ENCODE measurements at places on chromosomes 12 and 14. TPM values are rescaled to one million over a fixed set of nuclear protein-coding genes. Genes with fewer than 3 reads are reported as not detected.

Gene STXBP6
- total RNA-seq, result 2.9 TPM

Gene AHNAK2
- 1.6 TPM for total RNA-seq

Gene SERPINA9
- not detected for total RNA-seq

Gene RARG
- total RNA-seq, result 5.5 TPM

Gene MGAT4C
- total RNA-seq, result 0.03 TPM

Gene NABP2
- 43.2 TPM for total RNA-seq

Gene ABCD2
- total RNA-seq, result 0.04 TPM

Gene FAM222A
- 18.9 TPM for total RNA-seq

Gene PLEKHD1
- 0.30 TPM for total RNA-seq

Gene SLC4A8
- 0.08 TPM for total RNA-seq

Gene DDX47
- total RNA-seq, result 98.2 TPM

Gene ESYT1
- 92.9 TPM for total RNA-seq

DNA sequence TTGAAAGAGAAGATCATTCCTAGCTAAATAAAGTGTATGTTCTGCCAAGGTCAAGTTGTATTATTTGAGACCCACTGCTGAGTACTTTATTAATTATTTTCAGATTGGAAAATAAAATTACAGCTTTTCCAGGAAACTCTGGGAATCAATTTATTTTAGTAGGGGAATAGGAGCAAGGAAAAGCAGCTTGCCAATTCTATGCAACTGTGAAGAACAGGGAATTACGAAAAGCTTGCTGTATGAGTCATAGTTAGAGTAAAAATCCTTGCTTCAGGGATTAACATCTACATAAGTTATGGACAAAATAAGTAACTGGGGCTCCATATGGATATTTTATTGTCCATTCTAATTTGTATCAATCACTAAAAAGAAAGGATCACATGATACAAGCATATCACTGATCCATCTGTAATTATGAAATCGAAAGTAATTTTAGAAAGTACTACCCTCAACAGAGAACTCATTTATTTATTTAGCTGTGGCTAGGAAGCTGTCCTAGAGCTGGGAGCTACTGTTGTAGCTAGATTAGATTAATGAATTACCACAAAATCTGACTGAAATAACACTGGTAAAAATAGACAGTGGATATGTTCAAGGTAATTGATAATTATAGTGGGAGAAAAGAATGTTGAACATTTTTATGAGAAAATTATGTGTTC, 303.5 kb upstream of the NPAS3 start:
- peak; percentile 45 for DNase-seq

- DNase-seq, result no peak
Observed at GRCh38 chr14:104004849-104005248, 62.5 kb upstream of the RD3L start.

DNA sequence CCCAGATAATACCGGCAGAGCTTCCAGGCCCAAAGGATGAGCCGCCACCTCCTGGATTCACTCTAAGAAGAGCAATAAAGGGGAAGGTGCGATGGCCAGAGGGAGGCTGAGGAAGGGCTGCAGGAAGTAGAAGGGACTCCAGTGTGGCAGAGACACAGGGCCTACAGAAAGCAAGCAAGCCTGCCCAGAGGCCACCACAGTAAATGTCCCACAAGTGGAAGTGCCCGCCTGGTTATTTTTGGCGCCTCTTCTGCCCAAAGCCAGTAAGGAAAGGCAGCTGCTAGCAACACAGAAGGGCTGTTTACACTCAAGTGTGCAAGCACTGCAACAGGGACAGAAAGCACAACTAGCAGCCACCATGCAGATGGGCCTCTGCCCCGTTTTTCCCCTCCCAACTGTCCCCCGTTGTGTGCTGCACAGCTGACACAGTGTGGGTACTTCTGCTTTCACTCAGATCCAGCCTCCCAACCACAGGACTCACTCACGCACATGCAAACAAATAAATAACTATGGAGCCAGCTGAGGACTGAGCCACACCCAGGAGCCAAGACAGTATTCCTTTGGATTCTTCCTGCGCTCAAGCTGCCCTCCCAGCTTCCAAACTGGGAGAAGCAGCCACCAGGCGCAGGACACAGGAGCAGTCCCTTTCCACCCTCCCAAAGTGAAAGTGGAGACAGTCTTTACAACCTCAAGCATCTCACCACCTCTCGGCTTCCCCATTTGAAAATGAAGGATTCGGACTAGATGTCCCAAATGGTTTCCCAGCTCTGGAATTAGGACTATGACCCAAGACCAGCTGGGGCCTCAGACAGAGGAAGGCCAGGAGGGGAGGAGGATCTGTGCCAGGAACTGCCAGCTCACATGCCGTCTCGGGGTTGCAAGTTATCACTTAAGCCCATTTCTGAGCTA, 40.0 kb upstream of the PNMA1 start:
- no peak for DNase-seq

DNA sequence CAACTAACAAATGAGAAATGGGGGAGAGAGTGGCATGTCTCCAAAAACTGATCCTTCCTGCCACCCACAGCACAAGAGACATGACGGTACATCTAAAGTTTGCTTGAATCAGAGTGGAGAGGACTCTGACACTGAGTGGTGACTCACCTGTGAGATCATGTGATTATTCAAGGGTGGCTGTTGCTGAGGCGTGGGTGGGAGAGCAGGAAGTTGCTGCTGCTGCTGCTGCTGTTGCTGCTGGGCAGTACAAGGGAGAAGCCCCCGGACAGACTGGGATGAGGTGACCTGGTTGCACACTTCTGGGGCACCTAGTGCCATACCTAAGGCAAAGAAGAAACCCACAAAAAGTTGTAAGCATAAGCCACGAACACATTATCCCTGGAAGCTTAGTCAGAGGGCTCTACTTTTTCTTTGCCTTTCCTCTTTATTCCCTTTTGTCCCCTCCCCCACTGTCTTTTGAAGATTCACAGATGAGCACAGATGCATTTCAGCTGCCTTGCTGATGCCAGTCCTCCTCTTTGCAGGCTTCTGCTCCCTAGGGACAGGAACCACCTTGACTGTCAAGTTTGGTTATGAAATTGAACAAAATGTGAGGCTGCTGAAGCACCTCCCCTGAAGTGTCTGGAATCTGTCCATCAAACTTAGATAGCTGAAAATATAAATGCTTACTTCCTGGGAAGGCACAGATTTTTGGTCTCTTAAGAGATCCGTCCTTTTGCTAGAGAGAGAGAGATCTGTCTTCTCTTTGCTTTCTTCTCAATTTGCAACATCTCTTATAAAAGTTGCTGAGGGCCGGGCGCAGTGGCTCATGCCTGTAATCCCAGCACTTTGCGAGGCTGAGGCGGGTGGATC, 29.4 kb upstream of the STAC3 start:
- DNase-seq, result peak; percentile 98

DNA sequence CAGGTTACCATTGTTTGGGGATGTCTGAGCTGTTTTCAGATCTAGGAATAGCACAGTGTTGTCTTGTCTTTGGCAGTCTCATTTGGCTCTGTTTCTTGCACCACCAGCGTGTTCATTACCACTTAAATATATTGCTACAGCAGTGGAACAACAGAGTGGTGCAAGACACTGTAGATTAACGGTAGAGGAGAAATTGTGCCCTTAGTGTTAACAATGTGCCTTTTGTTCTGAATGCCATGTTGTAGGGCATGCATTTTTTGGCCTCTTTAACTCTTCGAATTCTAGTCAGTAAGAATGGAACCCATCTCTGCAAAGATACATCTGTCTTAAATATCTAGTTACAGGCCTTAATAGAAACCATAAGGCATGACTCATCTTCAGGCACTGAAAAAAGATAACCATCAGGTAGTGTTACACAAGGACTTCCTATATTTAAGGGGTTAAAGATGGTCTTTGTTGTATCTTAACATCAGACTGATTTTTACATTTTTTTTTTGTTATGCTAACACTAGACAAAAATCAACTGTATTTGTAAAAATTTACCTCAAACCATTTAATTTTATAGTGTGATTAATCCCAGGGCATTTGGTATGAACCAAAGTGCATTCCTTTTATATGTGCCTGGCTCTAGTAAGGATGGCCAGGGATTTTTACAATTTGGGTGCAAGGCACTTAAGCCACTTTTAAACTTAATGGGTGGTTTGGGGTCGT, 12.9 kb downstream of the DYRK2 start:
- peak; percentile 76 for DNase-seq

- DNase-seq, result no peak
Observed at GRCh38 chr14:82045339-82045738, 511.7 kb upstream of the SEL1L start.

GRCh38 chr12:83121897-83122622, 435.4 kb downstream of the TMTC2 start:
- DNase-seq, result no peak

- DNase-seq, result peak; percentile 93
Observed at GRCh38 chr12:101027200-101027599, 182.8 kb downstream of the SLC5A8 start.

GRCh38 chr14:68886109-68886434, 93.0 kb downstream of the ACTN1 start:
- peak; percentile 21 for DNase-seq

DNA sequence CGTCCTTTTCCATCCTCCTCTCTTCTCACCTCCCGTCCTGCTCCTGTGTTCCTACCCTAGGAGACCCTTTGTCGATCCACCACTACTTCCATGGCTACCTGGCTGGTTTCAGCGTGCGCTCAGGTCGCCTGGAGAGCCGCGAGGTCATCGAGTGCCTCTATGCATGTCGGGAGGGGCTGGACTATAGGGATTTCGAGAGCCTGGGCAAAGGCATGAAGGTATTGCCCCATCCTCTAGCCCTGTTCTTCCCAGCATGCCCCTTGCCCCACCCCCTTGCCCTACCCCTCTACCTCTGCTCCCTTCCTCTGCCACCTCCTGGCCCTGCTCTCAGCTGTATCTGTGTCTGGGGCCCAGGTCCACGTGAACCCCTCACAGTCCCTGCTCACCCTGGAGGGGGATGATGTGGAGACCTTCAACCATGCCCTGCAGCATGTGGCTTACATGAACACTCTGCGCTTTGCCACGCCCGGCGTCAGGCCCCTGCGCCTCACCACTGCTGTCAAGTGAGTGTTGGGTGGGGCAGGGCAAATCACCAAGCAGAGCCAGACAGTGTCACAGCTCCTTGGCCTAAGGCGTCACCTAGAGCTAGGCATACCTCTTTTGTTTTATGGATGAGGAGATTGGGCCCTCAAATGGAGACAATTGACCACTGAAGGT, 12.8 kb downstream of the CLSTN3 start:
- no peak for DNase-seq

DNA sequence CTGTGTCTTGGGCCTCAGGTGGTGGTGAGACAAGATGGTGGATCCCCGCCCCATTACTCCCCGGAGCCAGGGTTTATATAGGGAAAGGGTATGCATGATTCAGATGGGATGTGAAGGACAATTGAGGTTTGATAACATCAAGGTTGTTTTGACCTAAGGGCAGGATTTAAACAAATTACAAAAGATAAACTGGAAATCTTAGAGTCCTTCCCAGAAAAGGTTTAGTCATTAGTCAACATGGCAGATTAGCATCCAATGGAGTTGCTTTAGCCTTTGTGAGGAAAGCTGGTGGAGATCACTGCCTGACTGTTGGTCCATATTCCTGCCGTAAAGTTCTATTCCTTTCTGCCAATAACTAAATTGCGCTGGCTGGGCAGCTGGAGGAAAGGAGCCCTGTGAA, 15.6 kb upstream of the FRMD6 start:
- no peak for DNase-seq

DNA sequence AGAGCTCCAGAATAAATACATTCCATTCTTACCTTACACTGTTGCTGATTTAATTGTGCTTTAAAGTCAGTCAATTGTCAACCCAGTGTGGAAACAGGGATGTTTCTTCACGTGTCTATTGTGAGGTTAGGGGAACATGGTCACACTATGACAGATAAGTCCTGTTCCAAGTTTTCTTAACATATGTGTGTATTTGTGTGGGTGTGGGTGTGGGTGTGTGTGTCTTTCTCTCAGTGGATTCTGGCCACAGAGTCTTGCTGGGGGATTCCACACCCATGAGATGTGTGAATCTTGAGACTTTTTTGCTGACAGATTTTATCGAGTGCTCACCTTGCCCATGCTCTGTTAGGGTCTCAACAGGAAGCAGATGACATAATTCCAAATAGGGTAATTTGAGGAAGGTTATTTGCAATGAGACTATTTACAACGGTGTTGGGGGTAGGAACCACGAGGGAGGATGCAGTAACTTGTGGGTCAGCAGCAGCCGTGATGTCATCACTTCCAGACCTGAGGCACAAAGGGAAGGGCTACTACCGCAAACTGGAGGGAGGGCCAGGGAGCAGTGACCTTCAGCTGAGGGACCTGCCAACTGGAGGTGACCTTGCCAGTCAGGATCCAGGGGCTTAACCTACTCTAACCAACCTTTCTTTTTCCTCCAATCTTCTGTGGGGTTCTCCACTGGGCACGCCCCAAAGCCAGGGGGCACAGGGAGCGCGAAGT, 1.9 kb upstream of the VRK1 start:
- DNase-seq, result no peak

- no peak for DNase-seq
Observed at GRCh38 chr12:88538697-88539096, 41.6 kb downstream of the KITLG start.

DNA sequence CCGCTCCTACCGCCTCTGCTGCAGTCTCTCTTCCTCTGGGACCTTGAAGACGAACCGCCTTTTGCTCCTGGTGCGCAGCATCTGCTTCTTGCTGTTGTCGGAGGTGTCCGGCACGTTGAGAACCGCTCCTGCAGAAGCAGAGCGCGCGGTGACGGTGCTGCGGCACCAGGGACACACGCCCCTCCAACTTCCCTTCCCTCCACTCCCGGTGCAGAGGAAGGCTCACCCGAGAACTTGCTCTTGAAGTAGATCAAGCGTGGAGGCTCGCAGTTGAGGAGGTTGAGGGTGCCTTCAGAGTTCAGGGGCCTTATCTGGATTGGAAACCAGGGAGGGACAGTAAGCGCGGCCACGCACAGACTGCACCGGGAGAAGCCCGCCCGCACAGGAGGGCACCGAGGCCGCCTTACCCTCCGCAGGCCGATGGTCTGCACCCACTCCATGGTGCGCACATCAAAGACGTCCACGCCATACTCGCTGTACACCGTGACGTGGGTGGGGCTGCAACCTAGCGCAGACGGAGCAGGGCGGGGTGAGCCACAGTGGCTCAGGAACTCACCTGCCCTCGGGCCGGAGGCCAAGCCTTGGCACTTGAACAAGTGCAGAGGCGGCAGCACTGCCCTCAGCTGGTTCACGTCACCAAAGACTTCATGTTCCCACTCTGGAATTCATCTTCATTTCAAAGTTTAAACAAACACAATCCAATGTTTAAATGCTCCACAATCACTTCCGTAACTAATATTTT, 17.5 kb downstream of the AMN start:
- no peak for DNase-seq

DNA sequence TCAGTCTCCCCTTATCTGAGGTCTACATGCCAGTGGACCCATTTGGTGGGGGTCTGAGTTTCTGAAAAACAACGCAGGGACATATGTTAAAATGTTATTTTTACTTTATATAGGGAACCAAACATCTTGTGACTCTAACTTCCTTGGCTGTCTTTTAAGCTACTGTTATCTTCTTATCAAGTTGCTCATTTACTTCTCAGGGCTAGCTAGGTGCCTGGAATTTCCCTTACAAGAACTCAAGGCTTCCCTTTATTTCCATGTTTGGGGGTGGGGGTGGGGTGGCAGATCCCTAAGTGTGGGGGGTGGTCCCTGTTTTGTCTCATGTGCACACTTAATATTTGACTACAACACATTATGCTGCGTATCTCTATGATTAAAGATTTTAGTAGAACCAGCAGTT, 31.6 kb downstream of the PPP1R36 start:
- DNase-seq, result no peak

- DNase-seq, result no peak
Observed at GRCh38 chr14:91835197-91835919, 32.0 kb downstream of the TC2N start.

- DNase-seq, result no peak
Observed at GRCh38 chr12:62668782-62669181, 202.2 kb downstream of the MON2 start.

- no peak for DNase-seq
Observed at GRCh38 chr12:107653519-107653918, 32.1 kb upstream of the PWP1 start.

Measured in SJCRH30 (cell line).